Spinal cord (tissue), 10 donors: ENCODE measurements at places on chromosomes 1 and 21.

DNA sequence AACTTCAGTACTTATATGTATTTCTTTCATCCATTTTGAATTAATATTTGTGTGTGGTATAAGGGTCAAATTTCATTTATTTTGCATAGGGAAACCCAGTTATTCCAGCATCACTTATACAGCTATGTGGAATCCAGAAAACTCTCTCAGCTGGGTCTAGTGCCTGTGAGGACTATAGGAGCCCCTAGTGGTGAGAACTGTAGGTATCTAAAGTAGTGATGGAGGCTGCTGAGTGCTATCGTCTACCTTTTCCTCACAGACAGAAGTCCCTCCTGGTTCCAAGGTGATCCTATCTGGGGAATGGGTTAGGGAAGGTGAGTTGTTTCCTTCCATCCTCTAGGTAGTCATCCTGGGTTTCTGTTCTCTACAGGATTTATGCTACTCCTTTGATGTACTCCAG is 352.0 kb upstream of the C1orf87 start:
- DNase-seq: no peak

GRCh38 chr1:113205980-113206766 is 133.2 kb downstream of the LRIG2 start:
- DNase-seq: no peak

DNA sequence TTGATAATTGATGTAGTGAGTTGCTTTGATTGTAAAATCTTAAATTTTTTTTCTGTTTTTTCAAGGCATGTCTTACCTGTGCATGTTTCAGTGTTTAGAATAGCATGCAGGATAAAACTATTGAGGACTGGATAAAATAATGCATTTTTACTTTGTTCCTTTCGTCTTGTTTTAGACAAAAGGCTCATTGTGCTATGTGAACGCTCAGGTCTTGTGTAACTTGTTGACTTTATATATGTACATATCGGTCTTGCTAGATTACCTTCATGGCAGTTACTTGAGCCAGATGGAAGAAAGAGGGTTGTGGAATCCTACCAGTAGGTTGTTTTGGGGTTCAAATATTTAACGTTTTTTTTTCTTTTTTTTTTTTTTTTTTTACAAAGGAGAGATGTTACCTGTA is 7.0 kb downstream of the NFIA start:
- no peak for DNase-seq

- no peak for DNase-seq
These were observed 95.5 kb downstream of the GRIK3 start for GRCh38 chr1:36938819-36939218.

GRCh38 chr1:154469844-154470560 is 32.0 kb upstream of the TDRD10 start:
- no peak for DNase-seq

GRCh38 chr1:228154021-228154669 is 4.4 kb downstream of the GJC2 start:
- no peak for DNase-seq

DNA sequence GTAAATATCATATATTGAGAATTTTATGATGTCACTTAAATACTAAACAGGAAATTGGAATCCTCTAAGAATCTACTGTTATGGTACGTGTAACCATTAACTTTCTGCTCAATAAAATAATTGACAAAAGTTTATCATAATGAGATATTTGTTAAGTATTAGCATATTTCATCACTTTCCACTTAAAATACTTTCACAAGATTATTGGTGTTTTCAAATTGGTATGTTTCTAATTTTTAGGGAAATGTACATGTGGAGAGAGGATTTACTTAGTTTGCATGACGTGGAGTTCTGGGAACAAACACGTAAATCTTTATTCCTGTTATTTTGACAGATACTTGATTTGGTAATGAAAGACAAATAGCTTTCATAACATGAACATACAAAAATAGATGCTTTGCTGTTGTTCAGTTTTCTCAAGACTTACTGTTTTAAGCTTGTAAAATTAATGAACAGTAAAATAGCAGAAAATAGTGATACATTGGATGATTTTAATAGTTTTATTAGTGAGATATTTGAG is 1.6 kb downstream of the SRSF11 start:
- no peak for DNase-seq

GRCh38 chr1:203239526-203240305 is 10.2 kb upstream of the CHIT1 start:
- DNase-seq: no peak

- no peak for DNase-seq
These were observed 547.4 kb downstream of the LTN1 start for GRCh38 chr21:28445141-28445830.

- DNase-seq: peak; percentile 55
These were observed 119.2 kb downstream of the ITSN1 start for GRCh38 chr21:33761441-33762036.

- DNase-seq: no peak
These were observed 40.0 kb upstream of the IKBKE start for GRCh38 chr1:206430031-206430983.

DNA sequence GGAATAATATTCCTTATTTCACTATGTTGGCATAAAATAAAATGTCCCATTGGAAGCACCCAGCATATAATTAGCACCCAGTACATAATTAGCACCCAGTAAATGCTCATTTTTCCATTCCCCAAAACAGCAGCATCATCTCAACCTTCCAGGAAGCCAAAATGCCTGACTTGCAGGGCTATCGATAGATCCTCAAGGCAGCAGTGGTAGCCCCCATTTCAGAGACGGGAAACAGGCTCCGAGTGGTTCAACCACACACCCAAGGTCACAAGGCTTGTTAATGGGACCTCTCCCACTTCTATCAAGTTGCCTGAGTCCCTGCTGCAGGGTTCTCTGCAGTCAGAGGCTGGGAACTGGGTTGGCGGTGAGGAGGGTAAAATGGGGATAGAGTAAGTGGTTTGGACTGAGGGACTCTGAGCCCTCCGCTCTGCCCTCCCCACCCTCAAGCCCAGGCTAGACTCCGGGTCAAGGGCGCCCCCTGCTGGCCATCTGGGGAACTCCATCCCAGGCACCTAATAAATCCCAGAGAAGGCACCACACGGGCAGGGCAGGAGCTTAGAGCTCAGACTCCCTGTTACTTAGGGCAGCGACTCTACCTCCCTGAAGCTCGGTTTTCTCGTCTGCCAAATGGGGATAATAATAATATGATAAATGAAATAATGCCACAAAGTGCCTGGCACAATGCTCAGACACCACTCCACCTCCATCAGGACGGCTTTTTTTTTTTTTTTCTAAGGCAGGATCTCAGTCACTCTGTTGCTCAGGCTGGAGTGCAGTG is 21.9 kb upstream of the LAPTM5 start:
- peak; percentile 78 for DNase-seq

- DNase-seq: peak; percentile 64
These were observed 73.9 kb downstream of the RAP1GAP start for GRCh38 chr1:21594935-21595897.

GRCh38 chr1:5803851-5804250 is 188.4 kb downstream of the NPHP4 start:
- no peak for DNase-seq

- no peak for DNase-seq
These were observed 218.2 kb downstream of the NPHP4 start for GRCh38 chr1:5774019-5774418.

GRCh38 chr1:93219443-93219842 is 38.9 kb downstream of the CCDC18 start:
- DNase-seq: no peak

DNA sequence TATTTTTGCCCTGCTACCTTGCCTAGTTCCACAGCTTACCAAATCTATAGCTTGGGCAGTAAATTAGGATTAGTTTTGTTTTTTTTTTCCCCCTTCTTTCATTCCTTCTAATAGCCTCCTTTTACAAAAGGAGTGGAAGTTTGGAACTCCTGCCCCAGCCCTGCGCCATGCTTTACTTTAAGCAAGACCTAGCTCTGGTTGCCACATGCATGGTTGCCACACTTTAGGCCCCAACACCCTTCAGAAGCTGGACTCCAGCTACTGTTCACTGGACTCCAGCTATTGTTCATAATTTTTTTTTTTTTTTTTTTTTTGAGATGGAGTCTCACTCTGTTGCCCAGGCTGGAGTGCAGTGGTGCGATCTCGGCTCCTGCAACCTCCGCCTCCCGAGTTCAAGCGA is 115.8 kb downstream of the NR5A2 start:
- no peak for DNase-seq

DNA sequence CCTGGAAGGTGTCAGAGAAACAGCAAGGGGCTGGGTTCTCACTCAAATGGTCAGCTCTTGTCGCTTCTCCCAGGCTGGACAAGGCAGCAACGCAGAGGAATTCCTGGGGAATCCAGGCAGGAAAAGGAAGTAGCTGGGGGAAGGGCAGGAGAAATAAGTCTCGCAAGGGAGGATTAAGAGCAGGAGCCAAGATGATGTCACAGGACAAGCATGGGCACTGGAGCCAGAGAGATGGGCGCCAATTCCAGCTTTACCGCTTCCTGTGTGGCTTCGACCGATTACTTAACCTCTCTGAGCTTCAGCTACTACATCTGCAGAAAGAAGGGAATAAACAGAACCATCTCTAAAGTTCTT is 70.5 kb downstream of the SSBP3 start:
- DNase-seq: no peak

DNA sequence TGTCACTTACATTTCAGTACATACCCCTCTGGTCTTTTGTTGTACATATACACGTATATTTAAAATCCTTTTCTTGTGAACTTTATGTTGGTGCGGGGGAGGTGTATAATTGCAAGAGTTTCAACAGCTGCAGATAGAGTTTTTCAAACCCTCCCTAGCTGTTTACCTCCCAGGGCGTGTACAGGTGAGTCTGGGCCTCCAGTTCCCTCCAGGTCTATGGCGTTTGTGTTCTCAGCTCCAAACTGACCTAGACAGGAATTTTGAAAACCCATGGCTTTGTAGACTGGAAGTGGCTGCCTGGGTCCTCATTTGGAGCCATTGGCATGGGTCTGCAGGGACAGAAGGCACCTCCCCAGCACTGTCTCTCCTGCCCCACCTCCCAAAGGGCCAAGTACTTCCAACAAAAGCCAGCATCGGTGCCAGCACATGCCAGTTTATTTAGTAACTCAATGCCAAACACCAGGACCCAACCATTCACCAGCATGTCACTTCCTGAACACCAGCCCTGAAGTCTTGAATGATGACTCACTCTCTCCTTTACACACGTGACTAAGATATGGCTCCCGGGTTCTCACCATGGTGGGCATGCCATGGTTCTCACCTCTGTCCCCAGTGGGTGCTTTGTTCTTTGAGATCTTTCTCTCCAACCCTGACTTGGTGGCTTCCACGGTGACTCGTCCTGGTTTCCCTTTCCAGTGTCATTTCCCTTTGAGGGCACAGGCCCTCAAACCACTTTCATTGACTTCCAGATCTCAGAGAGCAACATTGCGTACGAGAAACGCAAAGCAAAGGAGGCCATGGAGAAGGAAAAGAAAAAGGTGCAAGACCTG is 57.3 kb upstream of the EFHD2 start:
- no peak for DNase-seq

- no peak for DNase-seq
These were observed 60.4 kb downstream of the IL12RB2 start for GRCh38 chr1:67368046-67368514.

GRCh38 chr1:73593804-73594203 is 604.2 kb downstream of the LRRIQ3 start:
- no peak for DNase-seq

DNA sequence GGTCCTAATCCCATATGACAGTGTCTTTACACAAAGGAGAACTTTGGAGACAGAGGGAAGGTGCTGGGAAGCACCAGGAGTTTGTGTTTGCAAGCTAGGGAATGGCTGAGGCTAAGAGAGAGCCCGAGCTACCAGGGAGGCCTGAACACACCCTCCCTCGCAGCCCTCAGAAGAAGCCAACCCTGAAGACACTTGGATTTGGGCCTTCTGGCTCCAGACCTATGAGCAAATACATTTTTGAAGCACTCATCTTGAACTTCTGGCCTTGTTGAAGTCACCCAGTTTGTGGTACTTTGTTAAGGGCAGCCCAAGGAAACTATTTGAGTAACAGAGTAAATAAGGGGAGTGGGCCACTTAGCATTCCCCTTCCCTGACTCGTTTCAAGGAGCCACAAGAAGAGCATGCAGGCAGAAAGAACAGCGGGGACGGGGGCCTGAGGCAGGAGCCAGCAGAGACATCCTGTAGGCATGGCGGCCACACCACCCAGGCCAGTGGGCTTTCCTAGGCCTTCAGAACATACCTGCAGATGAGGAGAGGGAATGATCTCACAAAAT is 13.2 kb upstream of the QSOX1 start:
- DNase-seq: no peak

GRCh38 chr1:114077188-114077587 is 76.5 kb downstream of the SYT6 start:
- DNase-seq: no peak
